Cerebellar cortex (tissue), 1 donor: ENCODE measurements at places on chromosomes 6 and 20.

DNA sequence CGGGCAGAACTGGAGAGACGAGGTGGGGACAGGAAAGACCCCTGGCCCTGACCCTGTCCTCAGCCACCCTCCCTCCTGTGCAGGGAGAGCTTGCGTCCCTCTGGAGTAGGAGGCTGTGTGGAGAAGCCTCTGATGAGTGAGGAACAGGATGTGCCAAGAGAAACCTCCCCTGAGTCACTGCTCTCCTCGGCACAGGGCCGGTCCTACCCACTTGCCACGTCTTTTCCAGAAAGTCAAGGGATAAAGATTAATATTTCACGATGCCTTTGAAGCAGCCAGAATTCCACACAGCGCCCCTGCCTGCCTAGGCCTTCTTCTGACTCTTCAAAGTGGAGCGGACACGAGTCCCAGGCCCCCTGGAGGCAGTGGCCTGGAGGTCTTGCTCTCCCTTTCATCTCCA lies 34.9 kb upstream of the THBS2 start:
- DNase-seq: no peak

DNA sequence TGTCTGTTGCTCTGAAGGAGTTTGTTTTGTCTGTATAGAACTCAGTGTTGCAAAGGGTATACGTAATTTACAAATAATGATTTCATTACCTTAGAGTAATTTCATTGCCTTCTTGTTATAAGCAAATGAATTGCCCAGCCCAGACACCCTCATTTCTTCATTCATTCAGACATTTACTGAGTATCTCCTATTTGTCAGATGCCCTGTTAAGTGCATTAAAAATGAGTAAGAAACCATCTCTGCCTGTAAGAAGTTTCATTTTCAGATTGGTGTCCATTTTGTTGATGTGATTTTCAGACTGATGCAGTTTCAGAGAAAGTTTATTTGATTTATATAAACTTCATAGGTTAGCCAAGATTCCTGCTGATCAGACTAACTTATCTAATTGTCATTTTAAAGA lies 429.3 kb downstream of the PHF3 start:
- no peak for DNase-seq

DNA sequence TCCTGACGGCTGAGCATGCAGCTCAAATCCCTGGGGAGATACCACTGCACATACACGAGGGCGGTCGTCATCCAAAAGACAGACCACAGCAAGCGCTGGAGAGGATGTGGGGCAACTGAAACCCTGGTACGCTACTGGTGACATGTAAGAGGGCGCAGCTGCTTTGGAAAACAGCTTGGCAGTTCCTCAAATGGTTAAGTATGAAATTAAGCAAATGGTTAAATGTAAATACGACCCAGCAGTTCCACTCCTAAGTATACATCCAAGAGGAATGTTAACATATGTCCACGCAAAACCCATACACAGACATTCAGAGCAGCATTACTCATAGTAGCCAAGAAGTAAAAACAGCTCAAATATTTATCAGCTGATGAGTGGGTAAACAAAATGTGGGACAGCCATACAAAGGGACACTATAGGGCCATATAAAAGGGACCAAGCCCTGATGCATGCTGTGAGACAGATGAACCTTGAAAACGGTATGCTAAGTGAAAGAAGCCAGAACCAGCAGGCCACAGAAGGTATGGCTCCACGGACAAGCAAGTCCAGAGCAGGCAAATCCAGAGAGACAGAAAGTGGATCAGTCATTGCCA lies 38.5 kb downstream of the RIPOR3 start:
- DNase-seq: no peak

DNA sequence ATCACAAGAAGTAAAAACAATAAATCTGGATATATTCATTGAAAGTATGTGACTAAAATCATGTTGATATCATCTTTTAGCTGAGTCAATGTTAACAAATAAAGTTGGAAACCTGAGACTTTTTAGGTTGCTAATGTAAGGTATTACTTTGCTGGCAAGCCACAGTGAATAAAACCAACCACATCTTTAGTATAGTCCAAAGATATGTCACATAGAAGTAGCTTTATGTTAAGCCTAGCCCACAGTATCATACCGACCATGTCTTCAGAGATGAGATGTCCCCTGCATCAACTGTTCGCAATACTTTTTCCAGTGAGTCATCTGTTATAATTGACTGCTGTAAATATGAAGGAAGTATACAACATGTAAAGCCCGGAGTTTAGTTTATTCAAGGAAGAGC lies 107.6 kb upstream of the MCHR2 start:
- no peak for DNase-seq

DNA sequence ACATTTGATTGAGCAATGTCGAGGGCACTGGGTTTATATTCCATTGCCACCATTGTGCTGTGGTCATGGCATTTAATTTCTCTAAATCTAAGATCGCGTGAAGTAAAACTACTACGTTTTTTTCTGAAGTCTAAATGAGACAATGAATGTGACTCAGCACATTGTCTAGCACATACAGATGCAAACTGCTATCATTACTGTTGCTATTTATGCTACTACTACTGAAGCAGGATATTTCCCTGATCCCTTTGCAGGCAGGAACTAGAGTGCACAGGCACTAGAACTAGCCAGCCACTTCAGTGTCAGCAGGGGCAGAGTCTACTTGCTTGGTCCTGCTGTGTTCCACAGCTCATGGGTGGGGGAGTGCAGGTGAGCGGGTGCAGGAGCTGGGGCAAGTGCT lies 449.7 kb downstream of the CDKAL1 start:
- DNase-seq: no peak

DNA sequence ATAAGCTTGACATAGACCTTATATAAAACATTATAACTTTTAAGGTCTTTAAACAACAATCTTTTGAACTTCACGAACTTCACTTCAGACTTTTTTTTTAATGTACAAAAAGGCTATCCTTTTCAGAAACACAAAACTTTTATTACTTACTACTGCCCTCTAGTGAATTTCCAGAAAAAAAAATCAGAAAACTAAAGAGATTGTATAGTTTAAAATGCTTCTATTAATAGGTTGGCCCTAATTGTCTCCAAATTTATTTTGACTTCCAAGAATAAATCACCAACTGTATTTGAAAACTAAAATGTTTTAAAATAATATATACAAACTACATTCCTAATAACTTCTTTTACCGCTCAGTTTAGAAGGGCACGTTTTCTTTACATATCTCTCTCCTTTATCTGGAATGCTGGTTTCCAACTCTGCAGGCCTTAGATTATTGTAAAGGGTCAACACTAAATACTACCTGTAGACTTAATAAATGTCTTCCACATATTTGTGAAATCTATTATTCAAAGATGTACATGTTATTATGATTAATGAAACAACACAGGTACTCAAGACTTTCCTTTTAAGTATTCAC lies 66.8 kb downstream of the LMBRD1 start:
- DNase-seq: peak; percentile 43
